ENCODE measurements at places on chromosomes 16 and 17.

GRCh38 chr16:74213372-74213771, 83.2 kb upstream of the PSMD7 start:
- no peak for DNase-seq

GRCh38 chr17:37671028-37671823, 28.0 kb upstream of the DDX52 start:
- DNase-seq, result no peak

GRCh38 chr17:16439811-16440351, 24.5 kb downstream of the TRPV2 start:
- no peak for DNase-seq

- no peak for DNase-seq
Measured at GRCh38 chr17:37818689-37819088, 73.8 kb upstream of the HNF1B start.

DNA sequence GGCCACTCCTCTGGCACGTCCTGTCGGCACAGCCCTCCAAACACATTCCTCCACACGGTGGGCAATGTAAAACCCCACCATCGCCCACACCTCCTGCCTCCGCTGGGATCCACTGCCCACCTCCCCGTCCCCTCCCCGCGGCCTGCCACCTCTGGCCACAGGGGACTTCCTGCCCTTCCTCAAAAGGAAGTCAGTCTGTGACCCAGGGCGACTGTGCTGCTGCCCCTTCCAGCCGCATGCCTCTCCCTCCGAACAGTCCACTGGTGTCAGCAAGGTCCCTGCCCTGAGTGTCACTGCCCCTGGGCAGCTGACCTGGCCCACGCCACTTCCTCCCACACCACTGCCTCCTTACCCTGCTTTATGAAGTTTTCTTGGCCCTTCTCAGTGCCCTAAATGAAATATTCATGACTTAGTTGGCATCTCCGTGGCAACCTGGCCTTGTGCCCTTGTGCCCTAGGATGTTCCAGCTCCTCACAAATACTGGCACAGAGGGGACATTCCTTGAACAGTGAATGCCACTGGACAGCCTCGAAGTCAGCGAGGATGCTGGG, 2.0 kb downstream of the PLD6 start:
- DNase-seq, result no peak

DNA sequence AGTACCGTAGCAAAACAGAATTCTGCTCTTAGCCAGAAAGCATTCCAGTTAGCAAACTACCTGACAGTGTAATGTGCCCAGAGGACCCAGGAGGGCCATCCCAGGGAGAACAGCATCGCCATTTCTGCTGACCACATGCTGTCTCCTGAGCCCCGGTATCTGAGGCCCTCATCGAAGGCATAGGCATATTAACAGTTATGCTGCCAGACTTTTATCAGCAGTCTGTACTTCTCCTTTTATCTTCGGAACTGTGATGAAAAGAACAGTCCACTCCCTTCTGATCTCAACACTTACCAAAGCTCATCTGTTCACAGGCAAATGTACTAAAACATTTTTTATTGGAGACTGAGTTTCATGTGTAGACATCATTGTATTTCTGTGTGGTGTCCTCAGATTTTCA, 236.4 kb downstream of the PRKCA start:
- no peak for DNase-seq

GRCh38 chr17:35046245-35046644, 17.3 kb downstream of the RFFL start:
- no peak for DNase-seq

DNA sequence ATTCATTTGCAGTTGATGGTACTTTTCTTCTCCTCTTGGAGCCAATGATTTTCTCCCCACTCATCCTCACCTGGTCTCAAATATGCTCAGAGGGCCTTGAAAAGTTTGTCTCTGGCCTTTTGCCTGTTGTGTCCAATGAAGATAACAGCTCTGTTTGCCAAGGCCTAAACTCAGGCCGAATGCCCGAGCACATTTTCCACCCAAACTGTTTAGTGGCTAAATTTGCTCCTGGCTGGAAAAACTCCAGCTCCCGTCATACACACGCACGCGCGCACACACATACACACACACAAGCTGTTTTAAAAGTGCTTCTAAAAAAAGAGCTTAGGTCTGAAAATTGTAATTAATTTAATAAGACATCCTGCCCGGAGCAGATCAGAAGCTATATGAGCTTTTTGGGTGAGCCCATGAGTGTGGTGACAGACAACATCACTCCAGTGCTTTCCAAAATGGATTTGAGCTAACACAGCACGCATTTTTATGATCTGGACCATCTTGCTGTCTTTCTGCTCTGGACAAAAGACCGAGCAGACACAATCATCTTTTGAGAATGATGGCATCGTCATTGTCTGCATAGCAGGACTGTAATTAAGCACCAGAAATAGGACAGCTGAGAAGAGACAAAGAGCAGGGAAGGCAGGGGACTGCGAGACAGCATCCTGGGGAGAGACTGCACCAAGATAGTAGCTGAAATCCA, 48.9 kb downstream of the IRX6 start:
- DNase-seq, result no peak

- DNase-seq, result no peak
Measured at GRCh38 chr16:27217256-27217655, 13.9 kb downstream of the KDM8 start.

GRCh38 chr16:28617874-28618273, 8.0 kb upstream of the SULT1A1 start:
- DNase-seq, result no peak

DNA sequence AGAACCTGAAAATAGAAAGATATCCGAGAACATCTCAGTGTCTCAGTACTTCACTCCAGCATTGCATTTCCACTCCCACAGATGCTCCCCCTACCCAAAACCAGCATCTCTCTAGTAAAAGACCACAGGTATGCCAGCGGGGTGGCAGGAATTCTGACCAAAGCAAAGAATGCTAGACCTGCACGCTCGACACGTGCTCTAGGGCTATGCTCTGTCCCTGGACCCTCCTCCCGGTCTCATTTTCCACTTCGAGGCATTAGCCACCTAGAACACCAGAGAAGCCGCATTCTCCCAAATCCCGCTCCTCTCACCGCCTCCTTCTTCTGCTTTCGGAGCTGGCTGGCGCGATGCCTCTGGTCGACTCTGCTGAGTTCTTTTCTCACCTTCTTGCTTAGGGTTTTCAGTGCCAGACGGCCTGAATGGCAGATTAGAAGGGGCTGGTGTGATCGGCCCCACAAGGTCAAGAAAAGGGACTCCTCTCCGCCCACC, 487 bp downstream of the TSR1 start:
- no peak for DNase-seq

- DNase-seq, result no peak
Measured at GRCh38 chr17:41697122-41697962, 8.7 kb downstream of the EIF1 start.

DNA sequence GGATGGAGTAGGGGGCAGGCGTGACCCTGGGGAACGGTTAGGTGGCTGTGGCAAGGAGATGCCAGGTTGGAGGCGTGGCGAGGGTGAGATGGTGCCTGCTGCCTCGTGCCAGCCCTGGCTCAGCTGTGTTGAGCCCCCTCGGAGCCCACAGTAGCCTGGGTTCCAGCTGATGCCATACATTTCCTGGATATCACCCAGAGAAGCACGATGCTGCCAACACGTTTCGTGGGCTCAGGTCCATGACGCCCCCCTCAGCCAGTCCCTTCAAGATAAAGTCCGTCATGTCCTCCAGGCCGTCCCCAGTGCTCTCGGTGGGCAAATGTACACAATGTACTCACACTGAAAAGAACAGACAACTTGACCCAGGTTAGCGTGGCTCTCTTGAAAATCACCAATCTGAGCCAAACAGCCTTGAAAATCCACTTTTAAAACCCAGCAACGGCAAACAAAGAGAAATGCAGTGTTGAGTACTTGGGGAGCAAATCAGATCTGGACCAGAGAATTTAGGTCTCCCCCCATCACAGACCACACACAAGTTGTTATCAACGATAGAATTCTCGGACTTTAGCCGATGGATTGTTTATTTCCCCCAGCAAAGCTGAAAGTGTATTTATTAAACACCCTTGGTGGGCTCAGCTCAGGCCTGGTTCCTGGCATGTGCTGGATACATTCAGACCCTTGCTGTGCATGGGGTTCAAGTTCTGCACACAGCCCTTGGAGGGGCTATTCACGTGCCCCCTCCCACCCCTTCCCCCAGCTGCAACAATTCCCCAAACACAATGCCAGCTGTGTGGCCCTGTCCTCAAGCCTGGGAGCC, 102.8 kb upstream of the PLCG2 start:
- DNase-seq, result no peak

DNA sequence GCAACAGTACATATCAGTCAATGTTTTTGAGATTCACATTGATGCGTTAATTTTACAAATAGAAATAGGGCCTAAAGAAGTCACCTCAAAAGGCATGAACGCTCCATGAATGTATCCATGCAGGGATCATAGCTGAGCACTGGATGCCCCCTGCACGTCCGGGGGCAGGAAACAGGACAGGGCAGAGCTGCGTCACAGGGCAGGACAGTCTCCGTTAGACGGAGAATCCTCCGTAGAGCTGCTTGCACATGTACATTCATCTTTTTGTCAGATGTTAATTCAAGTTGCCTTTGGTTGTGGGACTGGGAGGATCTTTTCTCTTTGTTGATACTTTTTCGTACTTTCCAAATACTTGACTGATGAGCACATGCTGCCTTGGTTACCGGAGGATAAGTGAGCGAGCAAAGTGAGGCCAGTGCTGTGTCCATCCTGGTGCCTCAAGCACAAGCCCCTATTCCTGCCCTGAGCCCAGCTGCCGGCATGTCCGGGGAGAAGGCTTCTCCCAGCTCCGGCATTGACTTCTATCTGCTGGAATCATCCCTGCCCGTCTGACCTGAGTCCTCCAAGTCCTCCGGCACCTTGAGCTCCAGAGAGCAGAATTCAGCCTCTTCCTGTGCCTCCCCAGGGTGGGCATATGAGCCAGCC, 15.0 kb downstream of the GAA start:
- DNase-seq, result no peak

DNA sequence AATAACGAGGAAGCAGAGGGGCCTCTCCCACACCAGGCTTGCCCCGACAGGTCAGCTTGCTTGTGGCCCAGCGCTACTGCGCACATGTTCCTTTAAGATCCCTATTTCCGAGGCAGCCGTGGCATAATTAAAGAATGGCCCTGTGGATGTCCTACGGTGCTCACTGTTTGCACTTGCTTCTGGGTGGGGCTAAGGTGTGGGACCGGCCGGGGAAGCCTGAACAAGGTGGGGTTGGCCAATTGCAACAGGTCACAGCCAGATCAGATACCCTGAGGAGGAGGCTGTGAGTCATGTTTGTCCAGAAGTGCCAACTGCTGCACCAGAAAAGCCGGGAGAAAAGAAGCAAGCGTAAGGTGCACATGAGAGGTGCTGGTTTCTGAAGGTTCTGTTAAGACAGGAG, 158.5 kb upstream of the CACNG5 start:
- no peak for DNase-seq

GRCh38 chr16:60748366-60748765, 1287.9 kb downstream of the CDH8 start:
- DNase-seq, result no peak

DNA sequence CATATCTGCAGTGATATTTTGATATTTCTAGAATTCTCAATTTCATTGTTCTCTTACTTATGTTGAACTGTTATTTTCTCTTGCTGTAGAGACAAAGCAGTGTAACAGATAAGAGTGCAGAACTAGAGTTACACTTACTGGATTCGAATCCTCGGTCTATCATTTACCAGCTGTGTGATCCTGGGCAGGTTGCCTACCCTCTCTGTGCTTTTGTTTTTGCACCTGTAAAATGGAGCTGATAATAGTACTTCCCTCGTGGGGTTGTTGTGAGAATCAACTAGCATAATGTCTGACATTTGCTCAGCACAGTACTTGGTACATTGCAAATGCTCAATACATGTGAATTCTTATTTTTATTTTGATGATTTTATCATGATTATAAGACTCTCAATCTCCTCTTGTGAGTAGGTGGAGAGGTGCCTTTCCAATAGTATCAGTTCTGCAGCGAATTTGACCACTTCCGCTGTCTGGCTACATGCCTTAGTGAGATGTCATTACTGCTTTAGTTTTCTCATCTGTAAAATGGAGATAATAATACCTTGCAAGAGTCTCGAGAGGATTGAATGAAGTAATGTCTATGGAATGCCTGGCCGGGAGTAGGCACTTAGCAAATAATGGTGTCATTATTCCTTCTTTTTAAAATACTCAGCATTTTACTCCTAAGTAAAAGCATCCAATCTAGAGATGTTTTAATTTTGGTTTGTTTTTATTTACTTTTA, 312.2 kb upstream of the MAF start:
- no peak for DNase-seq

GRCh38 chr17:44599298-44600175, 42.3 kb downstream of the FZD2 start:
- DNase-seq, result no peak

GRCh38 chr16:52781005-52781630, 234.2 kb upstream of the TOX3 start:
- DNase-seq, result no peak

DNA sequence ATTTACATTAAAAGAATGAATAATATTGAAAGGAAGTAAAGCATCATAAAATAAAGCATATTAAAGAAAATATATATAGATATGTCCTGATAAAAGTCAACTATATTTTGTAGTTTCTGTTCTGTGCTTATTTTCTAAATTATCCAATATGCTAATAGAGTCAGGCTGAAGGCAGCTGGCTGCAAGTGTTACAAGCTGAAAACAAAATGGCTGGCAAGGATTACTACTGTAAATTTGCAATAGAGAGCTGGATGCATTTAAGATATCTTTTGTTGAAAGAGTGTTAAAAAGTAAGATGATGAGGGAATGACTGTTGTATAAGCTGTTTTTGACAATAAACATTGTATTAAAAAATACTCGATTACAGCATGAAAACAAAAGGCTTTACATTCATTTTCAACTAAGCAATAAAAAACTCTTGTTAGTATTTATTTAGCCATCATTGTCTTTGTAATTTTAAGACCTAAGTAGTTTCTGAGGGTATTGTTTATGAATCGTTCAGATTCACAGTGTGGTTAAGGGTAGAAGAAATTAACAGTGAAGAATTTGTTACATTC, 76.3 kb downstream of the TANC2 start:
- DNase-seq, result peak; percentile 21
